ENCODE measurements at places on chromosomes 2 and 18. TPM values are rescaled to one million over a fixed set of nuclear protein-coding genes. Genes with fewer than 3 reads are reported as not detected.

CENPA gene
- total RNA-seq = 0.64 TPM

AOX1 gene
- total RNA-seq = 611 TPM

GREB1 gene
- 5.4 TPM for total RNA-seq

CD28 gene
- 2.9 TPM for total RNA-seq

AFTPH gene
- total RNA-seq = 33.4 TPM

CDH20 gene
- total RNA-seq = 18.1 TPM

CWC22 gene
- 23.9 TPM for total RNA-seq

C2orf15 gene
- 4.8 TPM for total RNA-seq

MSTN gene
- total RNA-seq = 0.64 TPM

RGPD4 gene
- not detected for total RNA-seq

CYP26B1 gene
- 41.6 TPM for total RNA-seq

DCC gene
- 1.6 TPM for total RNA-seq

GPBAR1 gene
- 5.2 TPM for total RNA-seq

TRIM43 gene
- not detected for total RNA-seq

NT5C1B gene
- not detected for total RNA-seq

GPR55 gene
- total RNA-seq = not detected

GRCh38 chr2:231391981-231392380, 3.5 kb upstream of the B3GNT7 start:
- H3K36me3 ChIP-seq = no peaks in the 10 kb centered on the region
- no peak for DNase-seq
- H3K27me3 ChIP-seq = peaks cover 3% of the 10 kb centered on the region
- no peak overlapping the region for H3K4me3 ChIP-seq
- H3K27ac ChIP-seq = no peak overlapping the region
- H3K4me1 ChIP-seq = peaks cover 3% of the 10 kb centered on the region

GRCh38 chr2:127365211-127365643, 22.5 kb downstream of the MAP3K2 start:
- no peak overlapping the region for H3K4me3 ChIP-seq
- no peak for DNase-seq

DNA sequence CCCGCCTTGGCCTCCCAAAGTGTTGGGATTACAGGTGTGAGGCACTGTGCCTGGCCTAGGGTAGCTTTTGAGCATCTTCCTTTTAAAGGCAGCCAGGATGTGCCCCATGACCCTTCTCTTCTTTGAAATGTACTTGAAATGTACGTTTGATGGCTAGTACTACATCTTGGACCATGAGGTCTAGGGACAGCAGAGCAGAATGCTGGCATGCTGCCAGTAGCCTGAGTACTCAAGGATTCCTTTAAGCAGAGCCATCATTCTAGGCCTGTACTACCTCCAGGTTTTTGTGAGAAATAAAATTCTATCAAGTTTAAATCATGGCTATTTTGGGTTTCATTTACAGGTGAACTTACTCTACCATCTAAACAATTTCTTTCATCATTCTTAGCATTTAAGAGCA, 2.9 kb upstream of the EML6 start:
- DNase-seq = no peak
- no peak overlapping the region for H3K4me3 ChIP-seq
- H3K27me3 ChIP-seq = no peaks in the 10 kb centered on the region

GRCh38 chr2:42486145-42486906, 7.5 kb downstream of the KCNG3 start:
- no peak overlapping the region for H3K4me3 ChIP-seq
- no peaks in the 10 kb centered on the region for H3K4me1 ChIP-seq
- H3K27me3 ChIP-seq = no peaks in the 10 kb centered on the region
- DNase-seq = no peak

DNA sequence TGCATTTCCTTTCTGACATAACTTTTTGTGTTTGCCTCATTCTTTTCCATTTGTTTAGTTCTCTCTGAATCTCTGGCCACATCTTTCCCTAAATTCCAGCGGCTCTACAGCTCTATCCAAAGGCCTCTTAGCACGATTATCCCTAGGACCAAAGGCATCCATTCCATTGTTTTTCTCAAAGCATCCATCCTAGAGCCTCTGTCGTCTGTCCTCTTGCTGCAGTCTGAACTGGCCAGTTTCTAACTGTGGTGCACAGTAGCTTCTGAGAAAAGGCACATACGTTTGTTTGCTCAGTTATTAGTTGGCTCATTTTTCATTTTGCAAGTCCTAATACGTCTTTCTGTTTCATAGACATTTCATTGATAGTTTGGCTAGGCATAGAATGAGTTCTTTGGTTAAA, 45.7 kb upstream of the TCF7L1 start:
- H3K27ac ChIP-seq = no peak overlapping the region
- no peaks in the 10 kb centered on the region for H3K27me3 ChIP-seq
- H3K4me1 ChIP-seq = no peaks in the 10 kb centered on the region
- no peaks in the 10 kb centered on the region for H3K36me3 ChIP-seq
- DNase-seq = no peak
- H3K4me3 ChIP-seq = no peak overlapping the region

- DNase-seq = no peak
- H3K4me1 ChIP-seq = no peaks in the 10 kb centered on the region
- no peaks in the 10 kb centered on the region for H3K27me3 ChIP-seq
Measured at GRCh38 chr18:35868915-35869314, 103.6 kb upstream of the RMP24 start.

GRCh38 chr2:72570413-72570812, 255.4 kb downstream of the EXOC6B start:
- H3K4me1 ChIP-seq = no peaks in the 10 kb centered on the region
- no peaks in the 10 kb centered on the region for H3K27me3 ChIP-seq
- H3K36me3 ChIP-seq = no peaks in the 10 kb centered on the region
- no peak overlapping the region for H3K27ac ChIP-seq

DNA sequence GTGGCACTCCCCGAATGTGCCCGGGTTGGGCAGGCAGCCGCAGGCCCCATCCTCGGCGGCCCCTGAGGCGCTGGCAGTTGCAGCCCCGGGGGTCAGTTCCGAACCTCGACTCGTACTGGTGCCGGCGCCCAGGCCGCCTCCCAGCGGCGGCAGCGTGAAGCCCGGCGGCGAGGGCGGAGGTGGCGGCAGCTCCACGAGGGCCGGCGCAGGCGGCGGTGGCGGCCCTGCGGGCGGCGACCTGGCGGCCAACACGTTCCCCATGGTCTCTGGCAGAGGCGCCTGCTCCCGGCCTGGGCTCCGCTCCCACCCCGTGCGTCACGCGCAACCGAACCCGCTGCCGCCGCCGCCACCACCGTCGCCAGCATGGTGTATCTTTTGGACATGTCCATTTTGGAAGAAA, 196.3 kb downstream of the CCDC74A start:
- H3K36me3 ChIP-seq = no peaks in the 10 kb centered on the region
- H3K4me3 ChIP-seq = no peak overlapping the region
- no peaks in the 10 kb centered on the region for H3K4me1 ChIP-seq
- no peak overlapping the region for H3K27ac ChIP-seq
- DNase-seq = no peak

DNA sequence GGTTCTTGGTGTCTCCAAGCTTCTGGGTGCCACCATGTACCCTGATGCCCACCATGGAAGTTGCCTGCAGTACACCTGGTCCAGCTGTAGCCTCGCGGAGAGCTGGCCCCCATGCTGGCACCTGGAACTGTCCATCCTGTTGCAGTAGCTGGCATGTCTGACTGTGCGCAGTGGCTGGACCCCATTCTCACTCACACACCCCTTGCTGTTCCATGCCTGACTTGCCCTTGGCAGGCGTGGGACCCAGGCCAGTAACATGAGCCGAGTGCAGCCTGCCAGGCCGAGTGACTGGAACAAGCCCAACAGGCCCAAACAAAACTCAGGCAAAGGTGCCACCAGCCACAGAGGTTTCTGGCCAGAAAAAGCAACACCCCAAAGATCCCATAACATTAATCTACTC, 73.8 kb downstream of the NEURL3 start:
- no peak overlapping the region for H3K27ac ChIP-seq
- no peaks in the 10 kb centered on the region for H3K27me3 ChIP-seq
- H3K4me3 ChIP-seq = no peak overlapping the region
- no peaks in the 10 kb centered on the region for H3K4me1 ChIP-seq
- H3K36me3 ChIP-seq = no peaks in the 10 kb centered on the region
- no peak for DNase-seq

DNA sequence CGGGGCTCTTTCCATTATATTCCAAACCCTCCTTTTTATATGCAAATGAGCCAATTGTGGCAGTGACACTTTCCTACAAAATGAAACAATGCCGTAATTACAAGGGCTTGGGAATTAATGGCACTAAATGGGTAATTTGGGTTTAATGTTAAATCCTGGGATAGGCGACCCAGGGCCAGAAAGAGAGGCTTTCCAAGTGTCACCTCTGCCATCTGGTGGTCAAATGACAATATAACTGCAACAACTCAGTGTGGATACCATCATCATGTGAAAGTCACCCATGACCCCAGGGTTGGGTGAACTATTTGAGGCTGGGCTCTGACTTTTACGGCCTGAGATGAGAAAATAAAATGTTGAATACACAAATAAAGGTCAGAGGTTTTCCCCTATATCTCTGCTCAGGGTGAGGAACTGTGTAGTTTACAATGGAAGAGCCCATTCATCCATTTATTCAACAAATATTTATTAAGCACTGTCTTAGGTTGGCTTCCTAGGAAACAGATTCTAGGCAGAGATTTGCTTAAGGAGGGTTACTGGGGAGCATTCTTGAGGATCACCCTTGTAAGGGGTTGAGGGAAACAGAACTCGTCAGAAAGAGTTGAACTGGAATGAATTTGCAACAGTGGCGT, 13.6 kb upstream of the THADA start:
- DNase-seq = no peak
- H3K4me3 ChIP-seq = no peak overlapping the region
- H3K36me3 ChIP-seq = no peaks in the 10 kb centered on the region
- no peaks in the 10 kb centered on the region for H3K4me1 ChIP-seq
- no peaks in the 10 kb centered on the region for H3K27me3 ChIP-seq

GRCh38 chr18:43992741-43993140, 687.9 kb upstream of the SETBP1 start:
- no peak overlapping the region for H3K4me3 ChIP-seq
- no peak for DNase-seq
- H3K27me3 ChIP-seq = no peaks in the 10 kb centered on the region
- no peaks in the 10 kb centered on the region for H3K36me3 ChIP-seq

DNA sequence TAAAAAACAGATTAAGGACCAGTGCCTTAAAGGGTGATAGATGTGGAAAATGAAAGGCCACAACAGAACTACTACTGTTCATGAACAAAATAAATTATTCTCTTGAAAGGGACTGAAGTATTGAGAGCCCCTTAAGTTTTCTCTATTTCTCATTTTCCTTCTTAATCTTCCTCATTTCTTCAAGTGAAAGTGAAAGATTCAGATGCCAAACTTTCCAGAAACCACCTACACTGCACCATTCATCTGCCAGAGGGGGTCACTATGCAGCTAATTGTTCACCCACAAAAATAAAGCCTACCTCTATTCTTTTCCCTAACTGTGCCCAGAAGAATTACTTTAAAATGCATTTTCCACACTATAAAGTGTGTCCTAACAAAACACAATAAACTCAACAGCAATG, 140.1 kb downstream of the NR4A2 start:
- H3K4me3 ChIP-seq = no peak overlapping the region
- H3K4me1 ChIP-seq = no peaks in the 10 kb centered on the region
- DNase-seq = no peak
- H3K27ac ChIP-seq = no peak overlapping the region

- H3K27me3 ChIP-seq = no peaks in the 10 kb centered on the region
- H3K27ac ChIP-seq = no peak overlapping the region
- H3K4me1 ChIP-seq = no peaks in the 10 kb centered on the region
- H3K36me3 ChIP-seq = peaks cover 2% of the 10 kb centered on the region
Measured at GRCh38 chr2:85310330-85310729, 17.5 kb downstream of the TGOLN2 start.

DNA sequence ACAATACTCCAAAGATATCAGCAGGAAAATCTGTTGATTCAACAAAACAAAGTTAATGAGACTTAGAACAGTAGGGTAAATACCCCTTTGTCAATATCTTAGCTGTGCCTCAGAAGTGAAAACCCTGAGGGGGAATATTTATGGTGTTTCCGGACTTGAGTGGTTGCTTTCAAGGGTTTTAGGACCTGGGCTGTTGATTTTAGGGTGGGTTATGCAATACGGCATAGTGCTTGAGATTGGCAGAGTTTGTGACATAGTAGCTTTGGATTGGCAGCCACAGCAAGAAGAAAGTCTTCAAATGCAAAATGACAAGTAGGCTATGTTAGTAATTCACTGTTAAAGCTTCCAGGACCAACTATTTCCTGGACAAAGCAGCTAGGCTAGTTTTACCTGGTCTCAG, 826.3 kb upstream of the CDH2 start:
- no peaks in the 10 kb centered on the region for H3K27me3 ChIP-seq
- H3K36me3 ChIP-seq = no peaks in the 10 kb centered on the region
- no peak for DNase-seq
- H3K4me3 ChIP-seq = no peak overlapping the region
- no peaks in the 10 kb centered on the region for H3K4me1 ChIP-seq

- H3K27me3 ChIP-seq = no peaks in the 10 kb centered on the region
- DNase-seq = no peak
- H3K27ac ChIP-seq = no peak overlapping the region
- no peaks in the 10 kb centered on the region for H3K36me3 ChIP-seq
- H3K4me1 ChIP-seq = no peaks in the 10 kb centered on the region
Measured at GRCh38 chr2:208319391-208319790, 53.3 kb downstream of the PIKFYVE start.

DNA sequence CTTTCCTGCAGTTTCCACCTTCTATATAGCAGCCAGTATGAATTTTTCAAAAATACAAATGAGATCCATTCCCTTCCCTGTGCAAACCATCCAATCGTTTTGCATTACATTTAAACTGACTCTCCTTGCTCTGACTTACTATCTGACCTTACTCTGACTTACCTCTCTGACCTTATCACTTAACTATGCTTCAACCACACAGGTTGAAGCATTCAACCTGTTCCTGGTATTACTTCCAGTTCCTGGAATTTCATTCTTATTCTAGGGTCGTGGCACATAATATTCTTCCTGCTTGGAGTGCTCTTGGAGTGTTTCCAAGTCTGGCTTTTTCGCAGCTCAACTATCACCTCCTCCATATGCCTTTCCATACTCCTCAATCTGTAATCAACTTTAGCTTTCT, 850.6 kb upstream of the CHAC2 start:
- no peak overlapping the region for H3K27ac ChIP-seq
- no peaks in the 10 kb centered on the region for H3K4me1 ChIP-seq
- no peaks in the 10 kb centered on the region for H3K27me3 ChIP-seq
- H3K4me3 ChIP-seq = no peak overlapping the region

- no peak overlapping the region for H3K4me3 ChIP-seq
- DNase-seq = no peak
- H3K36me3 ChIP-seq = no peaks in the 10 kb centered on the region
- peak overlapping the region; percentile 41 for H3K27ac ChIP-seq
- no peaks in the 10 kb centered on the region for H3K27me3 ChIP-seq
- peaks cover 5% of the 10 kb centered on the region for H3K4me1 ChIP-seq
Measured at GRCh38 chr2:47899915-47900816, 6.1 kb downstream of the FBXO11 start.
